ENCODE measurements at places on chromosomes 5 and 9. TPM values are rescaled to one million over a fixed set of nuclear protein-coding genes. Genes with fewer than 3 reads are reported as not detected.
A peak's percentile ranks its signal among the peaks of the same experiment; 100 is the strongest.

GRCh38 chr9:15499139-15499538 is 11.6 kb downstream of the PSIP1 start:
- no peaks in the 10 kb centered on the region for H3K27me3 ChIP-seq
- H3K36me3 ChIP-seq = peaks cover 23% of the 10 kb centered on the region
- H3K27ac ChIP-seq = no peak overlapping the region

Gene ADRA1B
- total RNA-seq = 3.8 TPM

Gene FBP1
- total RNA-seq = 527 TPM

DNA sequence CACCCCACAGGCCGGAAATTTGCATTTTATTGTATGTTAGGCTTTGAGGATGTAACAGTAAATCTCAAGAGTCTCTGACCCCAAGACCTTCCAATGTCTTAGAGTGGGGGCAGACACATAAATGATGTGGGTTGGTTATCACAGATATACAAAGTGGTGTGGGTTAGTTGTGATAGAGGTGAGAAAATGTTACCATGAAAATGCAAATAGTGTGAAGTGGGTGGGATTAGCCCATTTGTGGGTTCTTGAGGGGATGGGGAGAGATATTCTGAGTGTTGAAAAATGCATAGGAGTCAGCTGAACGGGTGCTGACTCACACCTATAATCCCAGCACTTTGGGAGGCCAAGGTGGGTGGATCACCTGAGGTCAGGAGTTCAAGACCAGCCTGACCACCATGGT is 7.9 kb upstream of the RNF145 start:
- no peaks in the 10 kb centered on the region for H3K27me3 ChIP-seq
- H3K27ac ChIP-seq = no peak overlapping the region

GRCh38 chr5:53071298-53071697 is 38.3 kb downstream of the MOCS2 start:
- no peaks in the 10 kb centered on the region for H3K27me3 ChIP-seq
- H3K4me1 ChIP-seq = no peaks in the 10 kb centered on the region
- DNase-seq = no peak
- peaks cover 30% of the 10 kb centered on the region for H3K36me3 ChIP-seq
- H3K4me3 ChIP-seq = no peak overlapping the region
- no peak overlapping the region for H3K27ac ChIP-seq

- DNase-seq = peak; percentile 59
- no peak overlapping the region for H3K4me3 ChIP-seq
- no peaks in the 10 kb centered on the region for H3K36me3 ChIP-seq
- H3K27me3 ChIP-seq = no peaks in the 10 kb centered on the region
These were observed 76.9 kb upstream of the NEURL1B start for GRCh38 chr5:172564188-172564587.

GRCh38 chr9:7653262-7653661 is 146.3 kb downstream of the DMAC1 start:
- H3K36me3 ChIP-seq = no peaks in the 10 kb centered on the region
- no peaks in the 10 kb centered on the region for H3K27me3 ChIP-seq
- no peak overlapping the region for H3K4me3 ChIP-seq
- DNase-seq = no peak
- no peak overlapping the region for H3K27ac ChIP-seq
- no peaks in the 10 kb centered on the region for H3K4me1 ChIP-seq

DNA sequence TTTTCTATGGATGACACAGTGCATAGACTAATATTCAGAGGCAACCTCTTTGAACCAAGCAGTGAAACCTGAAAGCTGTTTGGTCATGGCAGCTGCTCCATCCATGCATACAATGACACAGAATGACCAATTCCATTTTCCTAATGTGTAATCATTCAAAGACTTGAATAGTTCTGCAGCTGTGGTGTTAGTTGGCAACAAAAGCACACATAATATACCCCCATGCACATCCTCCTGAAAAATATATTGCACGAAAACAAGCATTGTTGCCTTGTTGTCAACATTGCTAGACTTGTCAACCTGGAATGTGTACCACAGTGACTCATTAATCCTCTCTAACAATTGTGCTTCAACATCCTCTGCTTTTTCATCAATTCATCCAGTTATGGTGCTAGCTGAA is 71.0 kb upstream of the SEMA6A start:
- no peak overlapping the region for H3K4me3 ChIP-seq
- no peak overlapping the region for H3K27ac ChIP-seq
- no peaks in the 10 kb centered on the region for H3K4me1 ChIP-seq
- H3K36me3 ChIP-seq = no peaks in the 10 kb centered on the region

DNA sequence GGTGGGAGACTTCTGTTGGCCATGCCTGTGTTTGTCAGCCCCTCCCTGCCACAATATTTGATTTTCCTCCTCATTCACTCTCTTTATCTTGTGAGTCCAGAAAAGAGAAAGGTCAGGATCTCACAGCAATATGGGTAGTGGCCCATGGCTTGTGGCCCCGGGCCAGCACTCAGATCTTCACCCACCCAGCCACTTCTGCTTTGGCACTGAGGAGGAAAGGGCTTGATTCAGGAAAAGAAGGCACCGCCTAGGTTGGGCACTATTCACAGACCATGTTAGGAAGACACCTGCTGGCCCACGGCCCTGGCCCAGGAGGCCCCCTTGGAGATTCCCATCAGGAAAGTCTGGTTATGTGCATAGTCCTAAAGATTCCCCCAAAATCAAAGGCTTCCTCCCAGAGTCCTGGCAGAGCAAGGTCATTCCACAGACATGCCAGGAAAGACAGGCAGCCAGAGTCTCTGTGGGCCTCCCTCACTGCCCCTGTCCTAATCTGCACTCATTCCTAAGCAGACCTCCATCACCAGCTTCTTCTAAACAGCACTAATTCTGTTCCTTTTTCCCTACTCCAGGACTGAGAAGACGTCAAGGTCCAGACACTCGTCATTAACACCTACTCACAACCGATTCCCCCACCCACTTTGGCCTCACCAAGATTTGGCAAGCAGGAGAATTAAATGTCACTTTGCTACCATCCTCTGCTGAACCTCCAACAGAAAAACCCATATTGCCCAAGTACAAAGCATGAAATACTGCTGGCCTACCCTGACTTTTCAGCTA is 179.3 kb downstream of the DEPDC1B start:
- no peak for DNase-seq
- H3K4me3 ChIP-seq = no peak overlapping the region
- H3K27ac ChIP-seq = no peak overlapping the region
- no peaks in the 10 kb centered on the region for H3K36me3 ChIP-seq
- peaks cover 6% of the 10 kb centered on the region for H3K4me1 ChIP-seq

Gene PCDHGA2
- total RNA-seq = 2.7 TPM

DNA sequence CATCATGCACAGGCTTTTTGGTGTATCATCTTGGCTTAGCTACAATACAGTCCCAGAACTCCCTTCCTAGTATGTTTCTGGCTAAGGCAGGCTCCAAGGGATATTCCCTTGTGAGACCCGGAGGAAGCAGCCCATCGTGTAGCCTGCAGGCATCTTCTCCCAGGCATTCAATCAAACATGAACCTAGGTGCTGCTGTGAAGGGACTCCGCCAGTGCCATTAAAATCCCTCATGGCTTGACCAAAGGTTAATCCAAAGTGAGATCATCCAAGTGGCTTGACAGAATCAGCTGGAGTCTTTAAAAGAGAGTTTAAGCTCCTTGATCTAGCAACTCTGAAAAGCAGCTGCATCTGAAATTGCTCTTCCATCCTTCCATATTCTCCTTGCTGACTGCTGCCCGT is 333.9 kb downstream of the DIRAS2 start:
- no peaks in the 10 kb centered on the region for H3K27me3 ChIP-seq
- no peak overlapping the region for H3K27ac ChIP-seq
- no peaks in the 10 kb centered on the region for H3K36me3 ChIP-seq
- no peak for DNase-seq
- H3K4me3 ChIP-seq = no peak overlapping the region

GRCh38 chr9:136995362-136995761 is 1.0 kb downstream of the CLIC3 start:
- H3K36me3 ChIP-seq = peaks cover 16% of the 10 kb centered on the region
- H3K4me3 ChIP-seq = peak overlapping the region; percentile 55
- no peak for DNase-seq
- H3K27ac ChIP-seq = peak overlapping the region; percentile 81
- H3K27me3 ChIP-seq = no peaks in the 10 kb centered on the region

DNA sequence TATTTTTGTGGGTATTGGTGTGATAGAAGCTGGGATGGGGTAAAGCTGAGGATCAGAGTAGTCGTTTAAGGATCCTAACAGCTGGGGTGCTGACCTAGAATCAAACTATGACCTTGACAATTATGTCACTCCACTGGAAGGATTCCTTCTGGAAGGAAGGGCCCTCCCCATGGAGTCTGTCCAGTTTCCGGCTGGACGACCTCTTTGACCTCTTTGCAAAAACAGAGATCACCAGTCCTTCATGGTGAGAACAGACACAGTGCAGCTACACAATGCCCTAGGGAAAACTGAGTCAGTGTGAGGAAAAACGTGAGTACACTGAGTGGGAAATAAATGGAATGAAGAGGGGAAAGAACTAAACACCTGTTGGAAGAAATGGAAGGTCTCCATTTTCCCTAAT is 445.6 kb downstream of the MAT2B start:
- H3K4me1 ChIP-seq = no peaks in the 10 kb centered on the region
- H3K27ac ChIP-seq = no peak overlapping the region
- no peak for DNase-seq
- no peak overlapping the region for H3K4me3 ChIP-seq

DNA sequence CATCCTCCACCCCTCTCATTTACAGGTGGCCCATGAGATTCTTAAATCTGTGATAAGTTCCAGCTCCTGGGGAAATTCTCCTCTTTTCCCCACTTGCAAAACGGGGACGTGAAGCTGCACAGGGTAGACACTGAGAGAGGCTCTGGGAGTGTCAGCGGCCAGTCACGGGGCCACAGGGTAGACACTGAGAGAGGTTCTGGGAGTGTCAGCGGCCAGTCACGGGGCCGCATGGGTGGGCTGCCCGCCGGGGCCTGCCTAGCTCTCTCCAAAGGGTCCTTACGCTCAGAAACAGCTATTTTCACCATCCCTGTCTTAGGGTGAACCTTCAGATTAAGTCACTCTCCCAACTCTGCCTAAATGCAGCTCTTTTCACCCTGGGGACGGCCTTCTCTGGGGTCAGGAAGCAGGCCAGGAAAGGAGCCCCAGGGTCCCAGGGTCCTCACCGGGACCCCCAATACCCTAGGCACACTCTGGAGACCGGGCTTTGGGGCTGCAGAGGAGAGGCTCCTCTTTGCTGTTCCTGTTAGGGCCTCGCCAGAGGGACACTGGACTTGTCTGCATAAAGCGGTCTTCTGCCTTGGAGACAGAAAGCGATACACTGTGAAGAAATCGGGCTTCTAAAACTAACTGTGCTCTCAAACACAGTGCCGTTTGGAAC is 1.5 kb downstream of the FAM78A start:
- H3K4me1 ChIP-seq = peaks cover 45% of the 10 kb centered on the region
- peaks cover 3% of the 10 kb centered on the region for H3K27me3 ChIP-seq
- H3K27ac ChIP-seq = peak overlapping the region; percentile 89
- peak overlapping the region; percentile 76 for H3K4me3 ChIP-seq
- H3K36me3 ChIP-seq = no peaks in the 10 kb centered on the region
- peak; percentile 80 for DNase-seq

DNA sequence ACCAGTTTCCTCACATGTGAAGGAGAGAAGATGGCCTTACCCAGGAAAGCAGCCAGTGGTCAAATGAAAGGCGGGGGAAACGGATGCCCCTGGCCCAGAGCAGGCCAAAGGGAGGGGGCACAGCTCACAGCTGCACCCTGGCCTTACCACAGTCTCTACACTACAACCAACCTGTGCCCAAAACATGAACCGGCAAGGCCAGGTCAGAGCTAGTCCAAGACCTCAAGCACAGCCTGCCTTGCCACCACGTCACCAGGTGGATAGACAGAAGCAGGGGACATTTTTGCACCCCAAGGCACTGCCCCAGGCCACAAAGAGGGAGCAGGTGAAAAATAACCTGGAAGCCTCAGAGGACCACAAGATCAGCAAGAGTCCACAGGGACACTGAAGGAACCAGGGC is 4.5 kb downstream of the GRIN1 start:
- H3K36me3 ChIP-seq = no peaks in the 10 kb centered on the region
- H3K4me1 ChIP-seq = peaks cover 6% of the 10 kb centered on the region
- H3K27me3 ChIP-seq = peaks cover 80% of the 10 kb centered on the region
- H3K27ac ChIP-seq = no peak overlapping the region

All from lower lobe of right lung (tissue), 2 donors.